ENCODE measurements at places on chromosomes 16 and 17.

GRCh38 chr16:22673421-22673831 lies 140.5 kb upstream of the HS3ST2 start:
- no peak for DNase-seq

DNA sequence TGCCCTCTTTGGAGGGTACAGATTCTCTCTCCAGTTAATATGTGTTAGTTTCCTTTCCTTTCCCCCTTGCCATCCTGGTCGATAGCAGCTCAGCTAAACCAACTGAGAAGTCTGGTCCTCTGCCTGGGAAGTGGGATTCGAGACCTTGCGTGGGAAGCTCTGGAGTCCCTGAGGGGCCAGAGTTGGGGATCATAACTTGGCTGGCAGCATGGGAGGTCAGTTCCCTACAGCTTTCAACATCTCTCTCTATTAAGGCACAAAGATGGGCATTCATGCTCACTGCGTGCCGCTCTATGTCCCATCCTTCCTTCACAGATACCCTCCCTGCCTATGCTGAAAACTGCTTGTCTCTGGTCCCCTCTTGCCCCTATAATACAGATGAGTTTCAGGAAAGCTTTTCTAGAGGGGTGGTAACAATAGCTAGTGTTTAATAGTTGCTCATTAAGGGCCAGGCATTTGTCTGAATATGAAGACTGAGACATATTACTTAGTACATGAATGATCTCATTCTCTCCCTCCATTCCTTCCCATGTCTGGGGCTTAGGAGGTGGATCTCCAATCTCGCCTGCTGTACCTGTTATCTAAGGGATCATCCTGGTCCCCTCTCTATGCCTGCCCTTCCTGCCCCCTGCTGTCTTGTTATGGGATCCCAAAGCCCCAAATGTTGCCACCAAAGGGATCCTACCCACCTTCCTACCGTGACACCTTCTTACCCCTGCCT lies 10.8 kb downstream of the THRA start:
- no peak for DNase-seq

DNA sequence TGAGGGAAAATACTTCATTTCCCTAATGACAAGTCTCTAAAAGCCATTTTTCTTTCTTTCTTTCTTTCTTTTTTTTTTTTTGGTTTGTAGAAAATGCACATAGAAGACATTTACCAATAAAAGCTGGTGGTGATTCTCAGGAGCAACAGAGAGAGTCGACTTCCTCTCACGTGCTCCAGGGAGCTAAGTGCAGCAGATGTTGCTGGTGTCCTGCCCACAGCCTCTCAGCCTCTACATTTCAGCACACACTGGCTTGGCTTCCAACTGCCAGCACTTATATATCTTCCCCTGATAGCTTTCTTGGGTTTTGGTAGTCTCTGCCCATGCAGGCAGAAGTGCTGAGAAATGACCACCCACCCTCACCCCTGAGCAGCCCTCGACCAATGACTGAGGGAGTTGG lies 58.4 kb upstream of the MARCHF10 start:
- DNase-seq: no peak

GRCh38 chr17:65446043-65446442 lies 115.4 kb downstream of the AXIN2 start:
- no peak for DNase-seq

GRCh38 chr17:75614556-75615270 lies 18.5 kb upstream of the SMIM5 start:
- DNase-seq: no peak

DNA sequence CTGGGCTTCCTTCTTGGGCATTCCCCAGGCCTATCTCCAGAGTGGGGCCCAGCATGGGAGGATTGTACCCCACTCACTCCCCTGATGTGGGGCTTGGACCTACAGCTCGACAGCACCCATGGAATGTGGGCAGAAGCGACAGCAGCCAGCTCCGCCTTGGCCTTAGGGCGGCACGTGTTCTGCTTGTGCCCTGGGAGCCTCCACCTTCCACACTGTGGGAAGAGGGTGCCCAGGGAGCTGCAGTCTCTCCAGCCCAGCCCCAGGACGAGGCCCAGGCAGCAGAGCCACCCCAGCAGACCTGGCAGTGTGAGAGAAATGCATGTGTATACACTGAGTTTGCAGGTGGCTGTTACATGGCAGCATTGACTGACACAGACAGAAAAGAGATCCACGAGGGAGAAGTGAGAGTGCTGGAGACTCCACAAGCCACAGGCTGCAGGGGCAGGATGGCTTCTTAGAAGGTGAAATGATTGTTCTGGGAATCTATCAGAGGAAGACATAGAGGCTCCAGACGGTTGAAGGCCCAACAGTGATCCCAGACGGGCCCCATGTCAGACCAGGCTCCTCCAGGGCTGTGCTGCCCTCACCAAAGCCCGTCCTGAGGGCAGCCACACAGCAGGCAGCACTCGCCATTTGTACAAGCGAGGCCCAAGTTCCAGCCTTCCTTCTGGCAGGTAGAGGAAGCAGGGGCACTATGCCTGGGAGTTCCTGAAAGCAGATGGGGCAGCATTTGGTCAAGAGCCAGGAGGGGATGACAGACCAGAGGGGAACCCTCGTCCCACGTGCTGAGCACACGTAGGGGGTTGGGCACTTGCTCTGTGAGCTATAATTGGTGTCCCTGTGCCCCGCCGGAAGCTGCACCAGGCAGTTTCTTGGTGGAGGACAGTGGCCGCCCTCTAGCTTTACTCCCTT lies 2.8 kb upstream of the DNASE1 start:
- peak; percentile 45 for DNase-seq

- no peak for DNase-seq
Observed at GRCh38 chr16:83447560-83447959, 360.2 kb upstream of the HSBP1 start.

- DNase-seq: no peak
Observed at GRCh38 chr16:8760021-8760420, 37.4 kb downstream of the TMEM186 start.

- DNase-seq: no peak
Observed at GRCh38 chr17:29145289-29146073, 34.7 kb downstream of the MYO18A start.

DNA sequence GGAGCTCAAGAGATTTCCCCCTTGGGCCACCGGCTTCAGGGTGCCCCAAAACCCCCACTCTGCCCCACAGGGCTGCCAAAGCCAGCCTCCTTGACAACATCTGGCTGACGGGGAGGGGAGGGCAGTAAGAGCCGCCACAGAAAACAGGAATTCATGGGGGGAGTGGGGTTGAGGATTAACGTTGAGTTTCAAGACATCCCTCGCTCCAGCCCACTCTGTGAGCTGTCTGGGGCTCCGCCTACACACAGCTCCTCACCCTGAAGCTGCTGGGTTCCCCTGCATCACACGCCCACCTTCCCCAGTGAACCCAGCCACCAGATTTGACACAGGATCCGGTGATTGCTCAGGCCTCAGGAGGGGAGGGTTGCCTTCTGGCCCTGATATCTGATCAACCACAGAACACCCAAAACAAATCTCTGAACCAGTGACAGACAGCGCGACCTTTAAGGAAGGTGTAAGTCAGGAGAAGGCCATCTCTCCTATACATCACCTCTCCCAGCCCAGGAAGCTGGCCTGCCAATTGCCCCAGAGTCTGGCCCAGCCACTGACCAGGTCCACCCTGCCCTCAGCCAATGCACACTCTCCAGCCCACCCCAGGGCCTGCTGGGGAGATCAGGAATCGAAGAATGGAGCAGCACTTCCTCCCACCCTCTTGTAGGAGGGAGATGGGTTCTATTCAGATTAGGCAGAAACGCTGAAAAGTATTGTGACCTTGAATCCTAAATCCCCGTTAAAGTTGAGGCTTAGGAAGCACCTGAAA lies 132.1 kb downstream of the CLEC16A start:
- no peak for DNase-seq

- no peak for DNase-seq
Observed at GRCh38 chr17:56595831-56596690, 2.6 kb downstream of the NOG start.

GRCh38 chr16:29307598-29308507 lies 98.7 kb downstream of the NPIPB11 start:
- DNase-seq: no peak

Measured in sciatic nerve (tissue), 2 donors.